Right lung (tissue), 10 donors: ENCODE measurements at places on chromosomes 6 and 20. TPM values are rescaled to one million over a fixed set of nuclear protein-coding genes. Genes with fewer than 3 reads are reported as not detected.

The CDH26 gene
- polyA plus RNA-seq = 2.0 TPM

- no peak for DNase-seq
Measured at GRCh38 chr20:3081641-3082040, 2.9 kb downstream of the AVP start.

DNA sequence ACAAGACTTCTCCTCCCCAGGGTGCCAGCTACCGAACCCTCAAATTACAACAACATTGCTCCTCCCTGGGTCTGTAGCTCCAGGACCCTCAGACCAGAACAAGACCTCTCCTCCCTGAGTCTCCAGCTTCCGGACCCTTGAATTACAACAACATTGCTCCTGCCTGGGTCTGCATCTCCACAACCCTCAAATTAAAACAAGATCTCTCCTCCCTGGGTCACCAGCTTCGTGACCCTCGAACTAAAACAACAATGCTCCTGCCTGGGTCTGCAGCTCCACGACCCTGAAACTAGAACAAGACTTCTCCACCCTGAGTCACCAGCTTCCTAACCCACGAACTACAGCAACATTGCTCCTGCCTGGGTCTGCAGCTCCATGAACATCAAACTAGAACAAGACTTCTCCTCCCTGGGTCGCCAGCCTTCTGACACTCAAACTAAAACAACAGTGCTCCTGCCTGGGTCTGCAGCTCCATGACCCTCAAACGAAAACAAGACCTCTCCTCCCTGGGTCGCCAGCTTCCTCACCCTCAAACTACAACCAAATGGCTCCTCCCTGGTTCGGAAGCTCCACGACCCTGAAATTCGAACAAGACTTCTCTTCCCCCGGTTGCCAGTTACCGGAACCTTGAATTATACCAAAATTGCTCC, 324.5 kb downstream of the PREX1 start:
- DNase-seq = no peak

DNA sequence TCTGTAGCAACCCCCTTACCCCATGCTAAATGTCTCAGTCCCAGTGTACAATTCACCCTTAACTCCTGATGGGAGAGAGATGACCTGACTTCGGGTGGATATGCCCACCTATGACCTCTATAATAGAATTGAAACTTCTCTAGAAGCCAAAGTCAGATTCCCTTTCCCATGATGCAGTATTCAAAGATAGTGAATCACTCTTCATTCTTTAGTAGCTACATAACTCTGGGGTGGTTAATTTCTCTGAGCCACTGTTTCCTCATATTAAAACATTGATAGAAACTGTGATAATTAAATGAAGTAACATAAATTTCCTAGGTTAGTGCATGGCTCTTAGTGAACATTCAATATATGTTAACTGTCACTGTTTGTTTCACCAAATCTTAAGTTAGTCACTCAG, 500.4 kb downstream of the COL12A1 start:
- DNase-seq = no peak

GRCh38 chr20:53574819-53575218, 18.8 kb downstream of the ZNF217 start:
- no peak for DNase-seq

DNA sequence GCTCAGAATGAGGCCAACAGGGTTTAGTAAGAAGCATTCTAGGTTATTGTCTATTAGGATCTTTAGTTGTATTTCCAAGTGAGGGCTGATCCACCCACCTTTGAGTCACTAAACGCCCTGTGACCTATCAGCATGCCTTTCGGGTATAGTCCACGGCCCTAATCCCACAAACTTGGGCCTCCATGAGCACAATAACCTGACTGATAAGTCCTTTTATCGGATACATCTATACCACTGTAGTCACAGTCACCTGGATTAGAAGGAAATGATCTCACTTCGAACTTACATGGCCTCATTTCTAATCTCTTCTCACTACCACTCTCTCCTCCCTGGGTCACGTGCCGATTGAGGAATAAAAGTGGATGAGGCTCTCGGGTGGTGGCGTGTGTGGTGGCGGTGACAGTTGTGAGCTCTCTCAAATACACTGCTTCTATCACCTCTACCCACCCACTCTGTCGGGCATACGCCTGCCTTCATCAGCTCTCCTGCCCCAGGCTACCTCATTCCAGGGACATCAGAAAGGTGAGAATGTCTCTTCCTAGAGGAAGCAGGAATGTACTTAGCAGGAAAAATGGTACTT, 65.2 kb downstream of the TRAM2 start:
- no peak for DNase-seq
